ENCODE measurements at places on chromosomes 2 and 18.

DNA sequence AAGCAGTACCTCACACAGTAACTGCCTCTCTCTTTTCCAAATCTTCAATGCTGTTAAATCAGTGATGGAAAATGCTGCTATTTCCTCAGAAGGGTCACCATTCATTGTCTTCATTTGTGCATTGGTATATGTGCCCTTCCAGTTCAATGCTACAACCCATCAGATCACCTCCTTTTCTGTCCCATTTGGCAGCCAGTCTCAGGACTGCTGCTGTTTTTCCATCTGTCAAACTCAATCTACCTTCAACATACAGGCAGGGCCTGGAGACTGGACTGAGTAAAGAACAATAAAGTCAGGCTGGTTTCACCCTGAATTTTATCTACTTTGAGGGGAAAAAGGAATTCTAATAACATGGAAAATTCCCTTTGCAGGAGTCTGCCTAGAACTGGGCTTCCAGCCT, 17.9 kb downstream of the ZNF385B start:
- ATAC-seq: no peak

GRCh38 chr2:70759446-70759845, 8.6 kb downstream of the ADD2 start:
- ATAC-seq: no peak

GRCh38 chr2:219695145-219695709, 67.8 kb downstream of the SLC4A3 start:
- ATAC-seq: no peak

GRCh38 chr2:8457092-8457481, 224.8 kb upstream of the ID2 start:
- peak; percentile 53 for ATAC-seq
